ENCODE measurements at places on chromosomes 5 and 9.

DNA sequence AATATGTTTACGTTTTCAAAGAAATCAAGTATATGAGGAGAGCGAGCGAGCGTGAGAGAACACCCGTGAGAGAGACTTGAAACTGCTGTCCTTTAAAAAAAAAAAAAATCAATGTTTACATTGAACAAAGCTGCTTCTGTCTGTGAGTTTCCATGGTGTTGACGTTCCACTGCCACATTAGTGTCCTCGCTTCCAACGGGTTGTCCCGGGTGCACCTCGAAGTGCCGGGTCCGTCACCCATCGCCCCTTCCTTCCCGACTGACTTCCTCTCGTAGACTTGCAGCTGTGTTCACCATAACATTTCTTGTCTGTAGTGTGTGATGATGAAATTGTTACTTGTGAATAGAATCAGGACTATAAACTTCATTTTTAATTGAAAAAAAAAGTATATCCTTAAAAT lies 97.0 kb downstream of the PDE6A start:
- DNase-seq = no peak

GRCh38 chr9:89839449-89839848 lies 234.6 kb downstream of the GADD45G start:
- no peak for DNase-seq

GRCh38 chr5:72034770-72035169 lies 72.5 kb upstream of the MAP1B start:
- DNase-seq = no peak

GRCh38 chr5:79772651-79773050 lies 83.0 kb downstream of the CMYA5 start:
- no peak for DNase-seq

DNA sequence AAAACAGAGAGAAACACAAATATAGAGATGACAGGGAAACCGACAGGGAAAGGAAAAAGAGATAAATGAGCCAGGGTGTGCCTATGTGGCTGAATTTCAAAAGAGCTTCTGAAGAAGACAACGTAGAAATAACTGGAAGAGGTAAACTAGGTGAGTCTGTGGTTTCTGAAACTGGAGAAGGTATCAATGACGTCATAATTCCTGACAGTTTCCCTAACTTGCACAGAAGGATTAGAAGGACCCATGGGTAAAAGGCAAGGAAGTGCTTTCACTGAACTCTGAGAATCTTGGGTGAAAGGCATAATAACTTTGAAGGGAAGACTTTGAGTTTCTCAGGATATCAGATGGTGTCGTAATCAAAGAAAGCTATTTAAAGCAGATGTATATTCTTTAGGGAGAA lies 790.8 kb upstream of the NUDT12 start:
- DNase-seq = no peak

DNA sequence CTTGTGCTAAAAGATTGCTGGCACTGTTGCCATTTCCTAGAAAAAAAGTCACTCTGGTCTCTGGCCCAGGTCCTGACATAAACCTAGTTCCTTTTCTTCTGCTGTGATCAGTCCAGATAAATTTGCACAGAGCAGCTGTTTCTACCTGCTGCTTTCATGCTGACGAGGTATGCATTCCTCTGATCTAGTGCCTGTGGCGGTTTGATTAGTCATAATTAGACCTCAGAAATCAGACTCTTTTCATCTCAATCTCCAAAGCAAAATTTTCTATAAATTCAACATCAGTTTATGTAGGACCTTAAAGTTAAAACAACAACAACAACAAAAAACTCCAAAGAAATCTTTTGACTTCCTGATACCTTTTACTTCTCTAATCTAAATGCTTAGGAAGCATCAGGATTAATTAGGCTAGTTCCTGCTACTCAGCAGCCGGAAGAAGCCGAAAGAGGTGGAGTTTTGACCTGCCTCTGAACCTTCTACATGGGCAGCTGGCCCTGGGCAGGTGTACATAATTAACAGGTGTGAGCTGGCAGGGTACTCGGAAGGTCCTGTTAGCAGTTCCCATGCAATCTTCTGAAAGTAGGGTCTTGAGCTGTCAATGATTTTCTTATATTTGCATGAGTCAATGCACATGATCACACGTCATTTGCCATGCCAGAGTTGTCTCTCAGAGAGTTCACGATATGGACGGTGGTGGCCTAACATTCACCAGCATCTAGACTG lies 83.3 kb upstream of the CCDC112 start:
- no peak for DNase-seq

DNA sequence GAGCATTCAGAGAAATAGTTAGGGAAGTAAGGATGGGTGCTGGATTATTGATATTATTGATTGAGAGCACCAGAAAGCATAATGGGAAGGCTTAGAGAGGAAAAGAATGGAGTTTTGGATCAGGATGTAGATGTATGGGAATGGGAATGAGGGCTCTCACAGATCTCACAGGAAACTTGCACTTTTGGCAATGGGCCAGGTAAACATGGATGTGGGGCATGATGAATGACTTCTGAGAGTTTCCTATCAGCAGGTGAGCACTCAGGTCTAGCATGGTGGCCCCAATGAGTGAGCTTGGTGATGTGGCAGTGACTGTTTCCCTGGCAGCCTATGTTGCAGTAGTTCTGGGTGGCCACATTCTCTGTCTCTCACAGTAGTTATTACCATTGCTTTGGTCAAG lies 283.8 kb downstream of the FBXL7 start:
- DNase-seq = no peak

GRCh38 chr5:130216286-130216685 lies 312.0 kb downstream of the CHSY3 start:
- no peak for DNase-seq

GRCh38 chr5:119397518-119398380 lies 41.9 kb downstream of the TNFAIP8 start:
- DNase-seq = no peak

DNA sequence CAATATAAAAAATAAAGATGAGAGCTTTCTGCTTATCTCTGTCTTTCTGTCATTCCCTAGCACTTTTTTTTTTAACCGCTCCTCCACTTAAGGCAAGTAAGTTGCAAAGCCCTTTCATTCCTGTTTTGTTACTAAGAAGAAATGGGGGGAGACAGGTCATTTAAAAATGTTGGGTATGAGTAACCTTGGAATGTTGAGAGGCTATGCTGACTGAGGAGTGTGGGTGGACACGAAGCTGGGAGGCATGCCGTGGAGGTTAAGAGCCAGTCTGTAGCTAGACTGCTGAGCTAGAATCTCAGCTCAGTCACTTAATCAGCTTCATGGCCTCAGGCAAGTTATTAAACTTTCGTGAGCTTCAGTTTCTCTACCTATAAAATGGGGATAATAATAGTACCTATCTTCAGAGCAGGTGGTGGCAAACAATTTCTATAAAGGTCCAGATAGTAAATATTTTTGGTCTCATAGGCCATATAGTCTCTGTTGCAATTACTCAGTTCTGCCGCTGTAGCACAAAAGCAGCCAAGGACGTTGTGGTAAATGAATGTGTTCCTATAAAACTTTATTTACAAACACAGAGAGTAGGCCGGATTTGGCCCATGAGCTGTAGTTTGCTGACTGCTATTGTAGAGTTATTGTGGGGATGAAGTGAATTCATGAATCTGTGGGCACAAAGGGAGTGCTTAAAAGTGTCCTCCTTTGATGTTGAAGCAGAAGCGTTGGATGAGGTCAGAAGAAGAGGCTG lies 220.0 kb downstream of the GABBR2 start:
- DNase-seq = no peak

- no peak for DNase-seq
Observed at GRCh38 chr5:144812763-144813162, 642.1 kb downstream of the KCTD16 start.

- DNase-seq = no peak
Observed at GRCh38 chr5:151357792-151358191, 10.4 kb upstream of the SLC36A2 start.

- DNase-seq = no peak
Observed at GRCh38 chr5:154753792-154754191, 1.4 kb upstream of the LARP1 start.

GRCh38 chr9:76738402-76738801 lies 25.8 kb upstream of the PCA3 start:
- no peak for DNase-seq

GRCh38 chr9:76787677-76788076 lies 23.4 kb downstream of the PCA3 start:
- no peak for DNase-seq

DNA sequence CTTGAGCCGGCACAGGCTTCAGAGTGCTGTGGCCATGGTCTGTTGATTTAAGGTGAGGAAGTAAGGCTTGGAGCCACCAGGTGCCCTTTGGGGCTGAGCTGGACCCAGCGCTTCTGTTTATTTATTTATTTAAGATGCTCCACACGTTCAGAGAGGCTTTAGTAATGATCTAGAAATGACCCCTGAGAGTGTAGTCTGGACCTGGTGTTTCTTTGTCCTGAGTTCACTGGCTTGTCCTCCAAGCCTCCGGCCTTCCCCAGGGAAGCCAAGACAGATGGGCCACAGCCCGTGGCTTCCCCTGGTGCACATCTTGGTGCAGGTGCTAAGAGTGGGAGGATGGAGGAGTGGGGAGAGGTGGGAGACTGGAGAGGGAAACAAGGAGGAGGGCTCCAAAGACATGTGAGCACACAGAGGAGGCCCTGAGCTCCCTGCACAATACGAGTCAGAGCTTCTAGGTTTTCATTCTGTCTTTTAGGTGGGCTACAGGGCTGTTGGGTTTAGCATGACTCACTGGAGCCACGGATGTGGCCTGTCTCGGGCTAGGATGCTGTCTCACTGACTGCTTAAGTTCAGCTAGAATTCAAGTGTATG lies 56.9 kb downstream of the AHRR start:
- no peak for DNase-seq

DNA sequence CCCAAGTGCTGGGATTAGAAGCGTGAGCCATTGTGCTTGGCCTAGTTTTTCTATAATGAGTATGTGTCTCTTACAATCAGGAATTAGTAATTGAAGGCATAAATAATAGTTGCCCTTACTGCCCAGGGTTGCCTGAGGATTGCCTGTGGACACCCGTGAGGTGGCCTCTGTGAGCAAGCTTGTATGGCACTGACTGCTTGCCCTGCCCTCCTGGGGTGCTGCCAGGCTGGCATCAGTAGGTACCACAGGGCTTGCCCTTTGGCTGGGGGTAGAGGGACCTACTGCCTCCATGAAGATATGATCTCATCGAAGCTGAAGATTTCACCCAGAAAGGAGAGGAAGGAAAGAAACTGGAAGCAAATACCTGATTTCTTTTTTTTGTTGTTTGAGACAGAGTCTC lies 23.8 kb upstream of the PHF19 start:
- no peak for DNase-seq

DNA sequence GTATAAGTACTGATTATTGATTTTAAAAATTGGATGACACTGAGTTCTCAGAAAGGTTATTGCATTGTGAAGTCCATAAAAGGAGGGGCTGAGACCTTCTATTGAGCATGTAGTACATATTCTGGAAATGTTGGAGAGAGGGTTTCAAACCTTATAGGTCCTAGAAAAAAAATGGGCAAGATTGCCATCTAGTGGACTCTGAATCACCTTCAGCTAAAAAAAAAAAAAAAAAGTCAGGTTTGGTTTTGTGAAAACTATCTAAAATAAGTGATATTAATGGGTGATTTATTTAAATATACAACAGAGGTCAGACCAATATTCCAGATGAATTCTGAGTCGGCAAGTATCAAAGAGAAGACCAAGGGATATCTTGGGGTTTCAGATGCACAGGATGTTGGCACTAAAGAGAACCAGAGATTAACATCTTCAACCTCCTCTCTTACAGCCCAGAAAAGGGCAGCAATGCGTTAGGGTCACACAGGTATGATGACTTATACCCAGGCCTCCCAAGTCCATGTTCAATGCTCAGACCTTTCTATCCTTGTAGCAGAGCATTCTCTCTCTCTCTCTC lies 109.8 kb upstream of the NMUR2 start:
- no peak for DNase-seq

GRCh38 chr5:103371046-103371607 lies 112.6 kb downstream of the MACIR start:
- DNase-seq = no peak

- no peak for DNase-seq
Observed at GRCh38 chr5:66989286-66989685, 207.3 kb downstream of the CD180 start.

DNA sequence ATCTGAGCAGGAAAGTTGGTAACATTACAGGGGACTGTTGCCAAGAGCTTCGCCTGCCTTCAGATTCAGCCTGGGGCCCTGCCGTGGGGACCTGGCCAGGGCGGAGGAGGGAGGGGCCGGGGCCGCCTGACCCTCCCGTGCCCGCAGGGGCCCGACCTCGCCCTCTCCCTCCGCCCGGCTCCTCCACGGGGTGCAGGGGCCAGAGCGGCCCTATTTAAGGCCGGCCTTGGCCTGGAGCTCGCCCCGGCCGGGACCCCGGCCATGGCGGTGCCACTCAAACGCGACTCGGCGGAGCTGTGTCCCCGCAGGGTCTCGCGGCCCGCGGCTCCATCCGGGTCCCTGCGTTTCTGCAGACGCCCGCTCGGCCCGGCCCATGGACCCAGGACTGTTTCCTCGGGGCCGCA lies 757 bp downstream of the TMEM250 start:
- no peak for DNase-seq

- DNase-seq = no peak
Observed at GRCh38 chr5:132070460-132071337, 2.9 kb upstream of the CSF2 start.

DNA sequence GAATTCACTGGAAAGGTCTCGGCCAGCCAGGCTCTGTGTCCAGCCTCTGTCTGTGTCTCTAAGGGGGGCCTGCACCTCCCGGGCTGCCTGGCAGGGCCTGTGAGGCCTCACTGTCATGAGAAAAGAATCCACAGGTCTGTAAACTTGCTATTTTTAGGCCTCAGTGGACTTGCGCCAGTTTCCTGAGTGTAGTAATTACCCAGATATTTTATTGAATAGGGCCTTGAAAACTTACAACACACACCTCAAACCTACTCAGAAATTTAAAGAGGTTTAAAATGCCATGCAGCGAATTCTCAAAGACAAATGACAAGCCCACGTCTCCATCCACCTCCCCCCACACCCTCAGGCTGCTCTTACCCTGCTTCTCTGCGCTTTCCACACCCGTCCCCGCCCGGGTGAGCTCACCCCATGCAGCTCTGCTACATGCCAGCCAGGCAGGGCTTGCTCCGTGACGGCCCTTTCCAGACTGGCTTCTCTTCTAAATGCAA lies 8.8 kb upstream of the TENT4A start:
- no peak for DNase-seq

DNA sequence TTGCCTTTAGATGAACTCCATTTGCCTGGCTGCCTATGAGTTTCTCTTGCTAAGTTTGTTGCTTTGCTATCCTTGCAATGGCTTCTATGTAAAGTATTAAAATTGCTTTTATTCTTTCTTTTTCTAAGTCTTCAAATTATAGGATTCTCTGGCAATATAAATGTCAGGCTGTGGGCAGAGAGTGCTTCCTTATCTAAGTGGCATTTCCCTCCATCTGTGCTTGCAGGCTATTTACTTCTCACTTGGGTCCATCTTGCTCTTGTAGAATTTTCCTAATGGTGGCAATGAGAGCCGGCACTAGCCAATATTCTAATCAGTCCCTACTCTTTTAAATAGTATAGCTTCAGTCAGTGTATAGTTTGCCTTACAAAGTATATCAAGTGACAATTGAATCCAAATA lies 63.3 kb downstream of the FAM174A start:
- DNase-seq = no peak

- DNase-seq = no peak
Observed at GRCh38 chr5:51696122-51696521, 312.9 kb downstream of the ISL1 start.

- DNase-seq = no peak
Observed at GRCh38 chr9:82320566-82320965, 332.0 kb downstream of the SPATA31D1 start.

- DNase-seq = no peak
Observed at GRCh38 chr5:43270645-43271044, 42.6 kb downstream of the HMGCS1 start.

- DNase-seq = no peak
Observed at GRCh38 chr5:5409151-5409810, 13.2 kb upstream of the ICE1 start.
